ENCODE measurements at places on chromosomes 4 and X.

DNA sequence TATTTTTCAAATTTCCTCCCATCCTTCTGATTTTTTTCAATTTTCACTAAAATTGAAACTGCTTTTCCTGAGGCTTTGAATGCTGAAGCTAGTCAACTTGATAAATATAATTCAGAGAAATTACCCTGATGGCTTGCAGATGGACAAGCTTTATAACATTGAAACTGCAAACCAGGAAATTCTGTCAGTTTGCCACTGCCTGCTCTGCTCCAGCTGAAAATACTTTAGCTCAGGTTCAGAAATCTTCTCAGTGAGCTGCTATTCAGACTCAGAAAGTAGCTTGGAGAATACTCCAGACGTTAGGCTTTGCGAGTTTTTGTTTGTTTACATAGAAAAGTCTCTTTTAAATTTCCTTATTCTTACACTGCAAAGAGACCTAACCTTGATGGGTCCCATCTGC is 1574.7 kb downstream of the STIM2 start:
- peak; percentile 14 for DNase-seq

GRCh38 chr4:145230726-145231125 is 50.3 kb upstream of the OTUD4 start:
- DNase-seq: peak; percentile 79

DNA sequence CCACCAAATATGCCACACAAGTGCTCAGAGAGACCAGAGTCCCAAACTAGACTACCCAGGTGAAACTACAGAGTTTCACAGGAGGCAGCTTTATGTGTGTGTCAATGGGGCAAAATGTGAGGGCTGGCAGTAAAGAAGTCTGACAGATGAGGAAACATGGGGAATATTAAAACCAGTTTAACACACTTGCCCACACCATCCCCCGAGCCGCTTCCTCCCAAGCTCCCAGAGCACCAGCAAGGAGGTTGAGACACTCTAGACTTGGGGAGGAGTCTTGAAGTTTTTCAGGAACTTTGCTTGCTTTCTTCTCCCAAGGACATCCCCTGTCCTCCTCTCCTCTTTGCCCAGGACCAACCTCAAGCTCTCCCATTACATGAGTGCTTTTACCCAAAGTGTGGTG is 94.7 kb upstream of the SPRY1 start:
- DNase-seq: no peak

- DNase-seq: no peak
These were observed 94.2 kb downstream of the LARP1B start for GRCh38 chr4:128155231-128155855.

DNA sequence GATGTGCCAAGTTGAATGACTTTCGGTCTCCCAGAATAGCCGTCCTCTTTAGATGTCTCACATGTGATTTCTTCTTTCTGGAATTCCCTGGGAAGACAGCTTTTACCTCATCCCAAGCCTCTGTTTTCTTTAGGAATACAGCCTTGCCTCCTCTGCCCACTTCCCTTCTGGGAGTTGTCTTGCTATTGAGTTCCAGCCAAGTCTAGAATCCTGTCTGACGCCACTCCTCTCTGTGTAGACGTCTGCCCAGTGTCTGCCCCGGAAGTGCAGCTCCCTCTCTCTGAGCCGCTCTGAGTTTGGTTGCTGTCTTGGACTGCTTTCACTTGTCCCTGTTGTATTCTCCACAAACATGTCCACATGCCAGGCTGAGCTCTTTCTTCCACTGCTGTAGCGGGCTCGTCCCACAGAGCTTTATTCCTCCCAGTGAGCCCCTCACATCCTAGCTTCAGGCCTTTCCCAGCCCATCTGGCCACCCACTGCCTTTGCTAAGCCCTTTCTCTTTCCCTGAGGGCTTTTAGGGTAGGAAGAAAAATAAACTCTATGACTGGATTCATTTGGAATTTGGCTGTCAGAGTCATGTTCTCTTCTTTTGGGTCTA is 9.0 kb upstream of the IGFBP7 start:
- peak; percentile 89 for DNase-seq

GRCh38 chr4:148375584-148375983 is 66.6 kb downstream of the NR3C2 start:
- no peak for DNase-seq

DNA sequence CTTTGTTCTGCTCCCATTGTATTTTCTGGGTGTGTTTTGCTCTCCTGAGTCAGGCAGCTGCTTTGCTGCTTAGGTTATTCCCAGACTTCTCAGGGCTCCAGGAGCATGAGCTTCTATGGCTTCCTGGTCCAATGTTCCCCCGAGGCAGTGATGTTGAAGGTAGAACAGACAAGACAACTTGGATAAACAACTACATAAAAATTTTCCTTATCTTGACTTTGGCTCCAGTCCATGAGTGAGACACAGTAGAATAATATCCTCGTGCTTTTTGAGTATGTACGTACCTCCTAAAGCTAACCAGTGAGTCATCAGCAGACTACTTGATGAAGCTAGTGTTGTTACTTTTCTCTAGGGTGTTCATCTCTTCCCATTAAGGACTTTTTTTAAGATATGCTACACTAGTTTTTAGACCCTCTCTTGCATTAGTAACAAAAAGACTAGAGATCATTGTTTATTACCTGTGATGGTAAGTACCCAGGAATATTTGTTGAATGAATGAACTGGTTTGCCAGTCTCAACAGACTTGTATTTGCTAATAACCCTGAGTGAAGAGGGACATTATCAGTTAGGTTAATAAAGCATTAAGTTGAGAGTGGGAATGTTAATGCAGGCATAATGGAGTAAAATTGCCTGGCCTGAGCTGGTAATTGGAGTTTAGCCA is 131.9 kb downstream of the FHIP1A start:
- DNase-seq: peak; percentile 80

- DNase-seq: no peak
These were observed 569.1 kb downstream of the DMD start for GRCh38 chrX:32642283-32642682.

- no peak for DNase-seq
These were observed 263.4 kb downstream of the GRIA3 start for GRCh38 chrX:123447506-123447905.

- no peak for DNase-seq
These were observed 26.7 kb upstream of the RBM47 start for GRCh38 chr4:40656201-40656863.

DNA sequence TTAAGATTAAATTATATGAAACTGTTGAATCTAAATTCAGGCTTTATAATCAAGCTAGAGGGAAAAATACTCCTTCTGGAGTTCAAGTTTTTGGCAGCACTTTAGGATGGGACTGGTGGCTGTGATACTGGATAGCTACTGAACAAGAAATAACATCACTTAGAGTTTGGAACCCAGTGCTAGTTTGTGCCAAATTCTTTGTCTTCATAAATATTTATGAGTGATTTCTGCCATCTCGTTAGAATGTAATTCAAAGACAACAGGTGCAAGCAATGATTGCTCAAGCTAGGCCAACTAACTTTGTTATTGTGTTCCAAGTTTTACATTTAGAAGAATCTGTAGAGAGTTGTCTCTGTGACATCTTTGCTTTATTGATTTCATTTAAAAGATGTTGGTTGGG is 417.9 kb downstream of the FAT4 start:
- no peak for DNase-seq

GRCh38 chr4:134883831-134884449 is 682.4 kb upstream of the PABPC4L start:
- no peak for DNase-seq

GRCh38 chrX:39983715-39984114 is 114.0 kb downstream of the BCOR start:
- peak; percentile 47 for DNase-seq

DNA sequence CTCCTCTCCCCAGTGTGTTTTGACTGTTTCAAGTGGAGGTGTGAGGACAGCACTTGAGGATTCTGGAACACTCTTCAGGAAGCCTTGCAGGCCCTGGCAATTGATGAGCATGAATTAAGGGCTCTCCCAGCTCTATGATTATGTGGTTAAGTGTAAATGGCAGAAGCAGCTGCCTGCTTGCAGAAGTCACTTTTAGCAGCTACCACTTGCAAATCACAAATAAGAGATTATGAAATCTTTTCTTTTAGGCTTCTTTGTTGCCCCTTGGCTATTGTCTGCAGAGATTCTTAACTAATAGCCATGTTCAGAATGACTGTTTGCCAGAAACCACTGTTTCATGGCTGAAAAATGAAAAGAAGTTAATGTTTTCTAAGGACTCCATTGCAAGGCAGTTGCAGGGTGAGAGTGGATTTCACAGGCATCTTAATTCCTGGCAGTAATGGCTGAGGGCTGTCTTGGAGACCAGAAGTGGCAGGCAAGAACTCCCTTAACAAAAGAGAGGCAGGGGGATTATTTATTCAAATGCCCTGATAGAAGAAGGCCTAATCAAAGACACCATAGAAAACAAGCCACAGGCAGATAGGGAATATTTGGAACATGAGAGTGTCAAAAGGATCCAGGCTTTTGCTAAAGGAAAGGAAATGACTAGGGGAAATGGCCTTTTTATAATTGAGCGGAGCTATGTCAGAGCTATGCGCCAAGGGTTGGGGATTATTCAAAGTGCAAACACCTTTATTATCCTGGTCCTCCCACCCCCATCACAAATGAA is 8.3 kb upstream of the HOPX start:
- DNase-seq: no peak

GRCh38 chrX:119087121-119087520 is 14.3 kb downstream of the CT47C1 start:
- no peak for DNase-seq

DNA sequence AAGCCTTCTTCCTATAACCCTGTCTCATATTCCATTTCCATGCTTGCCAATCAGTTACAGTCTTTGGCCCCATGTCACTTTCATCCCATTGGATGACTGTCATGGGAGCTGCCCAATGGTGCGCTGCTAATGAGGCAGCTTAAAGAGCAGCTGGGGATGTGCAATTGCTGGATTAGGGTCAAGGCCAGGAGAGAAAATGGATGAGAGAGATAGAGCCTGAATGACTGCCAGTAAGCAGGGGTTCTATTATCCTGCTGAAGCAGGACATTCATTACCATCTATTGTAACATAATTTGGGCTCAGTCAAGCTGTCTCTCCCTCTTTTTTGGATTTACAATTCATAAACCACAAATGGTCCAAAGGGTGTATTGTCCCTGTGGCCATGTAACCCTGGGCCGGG is 909.0 kb downstream of the CENPC start:
- no peak for DNase-seq

- peak; percentile 65 for DNase-seq
These were observed 262.8 kb downstream of the DKK2 start for GRCh38 chr4:106773076-106773905.

DNA sequence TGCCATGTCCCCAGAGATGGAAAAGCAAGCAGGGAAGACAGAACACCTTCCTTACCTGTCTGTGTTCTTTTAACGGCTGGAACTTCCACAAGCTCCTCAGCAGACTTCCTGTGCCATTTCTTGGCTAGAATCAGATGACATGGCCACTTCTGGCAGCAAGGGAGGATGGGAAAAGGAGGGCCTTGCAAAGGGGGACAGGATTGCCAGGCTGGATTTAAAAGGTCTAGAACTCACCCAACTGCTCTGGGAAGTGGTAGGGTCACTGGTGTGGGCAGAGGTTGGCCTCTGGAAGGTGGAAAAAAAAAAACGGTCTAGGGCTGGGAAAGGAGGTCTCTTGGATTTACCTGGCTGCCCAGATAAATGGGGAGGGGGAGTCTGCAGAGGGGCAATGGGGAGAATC is 1.6 kb upstream of the USP11 start:
- no peak for DNase-seq

DNA sequence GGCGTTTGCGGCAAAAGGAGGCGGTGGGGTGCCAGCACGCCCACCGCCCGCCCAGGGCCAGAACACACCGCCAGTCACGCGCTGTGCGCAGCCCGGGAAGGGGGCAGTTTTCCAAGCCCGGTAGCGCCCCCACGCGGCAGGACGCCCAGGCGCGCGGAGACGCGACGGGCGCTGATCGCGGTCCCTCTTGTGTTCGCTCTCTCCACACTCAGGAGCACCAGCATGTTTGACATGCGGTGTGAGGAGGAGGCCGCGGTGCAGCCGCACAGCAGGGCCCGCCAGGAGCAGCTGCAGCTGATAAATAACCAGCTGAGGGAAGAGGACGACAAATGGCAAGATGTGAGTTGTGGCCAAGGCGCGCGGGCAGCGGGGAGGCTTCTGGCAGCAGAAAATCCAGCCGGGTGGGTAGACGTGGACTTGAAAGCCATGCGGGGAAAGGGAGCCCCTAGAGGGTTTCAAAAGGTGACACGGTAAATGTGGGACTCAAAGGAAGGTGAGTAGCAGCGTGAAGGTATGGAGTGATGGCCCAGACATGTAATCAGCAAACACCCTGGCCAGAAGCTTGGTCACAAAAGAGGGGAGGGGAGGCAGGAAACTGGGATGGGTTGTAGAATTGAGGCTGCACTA is 104.1 kb downstream of the PHOX2B start:
- peak; percentile 46 for DNase-seq

DNA sequence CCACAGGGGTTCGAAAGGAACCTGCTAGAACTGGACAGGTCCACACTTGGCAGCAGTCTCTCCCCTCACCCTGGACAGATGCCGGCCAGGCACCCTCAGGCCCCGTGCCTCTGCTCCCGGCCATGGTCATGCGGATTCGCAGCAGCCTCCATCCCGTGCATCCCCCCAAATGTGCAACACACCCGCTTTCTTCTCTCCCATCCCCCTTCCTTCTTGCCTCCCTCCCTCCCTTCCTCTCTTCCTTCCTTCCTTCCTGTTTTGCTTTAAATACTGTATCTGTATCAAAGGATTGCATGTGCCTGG is 35.0 kb upstream of the HMX1 start:
- no peak for DNase-seq

DNA sequence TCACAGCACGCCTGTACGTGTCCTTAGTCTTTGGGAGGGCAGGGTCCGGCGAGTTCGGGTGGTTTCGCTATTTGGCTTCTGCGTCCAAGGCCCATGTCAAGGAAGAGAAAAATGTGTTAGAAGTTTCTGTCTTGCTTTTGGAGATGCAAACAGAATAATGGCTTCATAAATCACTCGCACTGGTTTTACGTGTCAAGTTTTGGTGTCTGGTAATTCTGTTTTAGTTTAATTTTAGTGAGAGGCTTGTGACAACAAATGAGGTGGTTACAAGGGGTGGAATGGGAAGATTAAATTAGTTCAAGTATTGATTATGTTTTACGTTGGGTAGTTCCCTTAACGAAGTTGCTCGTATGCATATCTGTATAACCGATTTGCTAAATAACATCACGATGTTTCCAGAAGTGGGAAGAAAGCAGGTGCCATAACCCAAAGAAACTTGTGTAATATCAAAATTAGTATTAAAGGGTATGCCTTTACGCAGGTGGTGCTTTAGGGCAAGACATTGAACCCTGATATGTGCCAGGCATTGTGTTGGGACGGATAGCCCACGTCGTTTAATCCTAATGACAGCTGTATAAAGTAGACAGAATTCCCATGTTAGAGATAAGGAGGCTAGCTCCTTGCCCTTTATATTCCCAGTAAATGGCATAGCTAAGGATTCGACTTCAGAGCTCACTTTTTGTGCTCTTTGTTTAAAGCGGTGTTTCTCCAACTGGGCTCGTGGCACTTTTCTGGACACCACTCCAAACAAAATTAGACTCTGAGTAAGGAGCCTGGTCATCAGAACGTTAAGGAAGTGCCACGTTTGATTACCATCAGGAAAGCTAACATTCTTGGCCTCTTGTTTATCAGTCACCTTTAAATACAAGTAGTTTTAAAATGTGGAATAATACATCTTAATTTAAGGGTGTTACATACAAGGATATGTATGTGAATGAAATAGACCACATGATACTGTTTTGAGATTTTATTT is 843 bp downstream of the RPL34 start:
- no peak for DNase-seq

Measured in fibroblast of skin of abdomen (primary cell).